ENCODE measurements at places on chromosomes 2 and 18.
A peak's percentile ranks its signal among the peaks of the same experiment; 100 is the strongest.

- DNase-seq = no peak
Measured at GRCh38 chr18:11165952-11166351, 16.6 kb upstream of the PIEZO2 start.

DNA sequence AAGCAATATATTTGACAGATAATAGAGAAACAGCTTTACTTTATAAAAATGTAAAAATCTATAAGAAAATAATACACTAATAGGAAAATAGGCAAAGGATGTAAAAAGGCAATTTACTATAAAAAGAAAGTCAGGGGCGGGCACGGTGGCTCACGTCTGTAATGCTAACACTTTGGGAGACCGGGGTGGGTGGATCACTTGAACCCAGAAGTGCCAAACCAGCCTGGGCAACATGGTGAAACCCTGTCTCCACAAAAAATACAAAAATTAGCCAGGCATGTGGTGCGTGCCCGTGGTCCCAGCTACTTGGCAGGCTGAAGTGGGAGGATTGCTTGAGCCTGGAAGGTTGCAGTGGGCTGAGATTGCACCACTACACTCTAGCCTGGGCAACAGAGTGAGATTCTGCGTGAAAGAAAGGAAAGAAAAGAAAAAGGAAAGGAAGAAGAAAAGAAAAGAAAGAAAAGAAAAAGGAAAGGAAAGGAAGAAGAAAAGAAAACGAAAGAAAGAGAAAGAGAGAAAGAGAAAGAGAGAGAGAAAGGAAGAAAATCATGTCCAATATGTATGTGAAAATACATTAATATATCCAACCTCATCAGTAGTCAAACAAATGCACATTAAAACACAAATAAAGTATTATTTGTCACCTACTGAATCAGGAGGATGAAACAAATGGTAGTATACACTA lies 65.1 kb downstream of the ADD2 start:
- DNase-seq = no peak

- DNase-seq = peak; percentile 48
Measured at GRCh38 chr2:120859814-120860578, 124.3 kb downstream of the GLI2 start.

- DNase-seq = no peak
Measured at GRCh38 chr2:23719716-23720115, 207.2 kb downstream of the ATAD2B start.

DNA sequence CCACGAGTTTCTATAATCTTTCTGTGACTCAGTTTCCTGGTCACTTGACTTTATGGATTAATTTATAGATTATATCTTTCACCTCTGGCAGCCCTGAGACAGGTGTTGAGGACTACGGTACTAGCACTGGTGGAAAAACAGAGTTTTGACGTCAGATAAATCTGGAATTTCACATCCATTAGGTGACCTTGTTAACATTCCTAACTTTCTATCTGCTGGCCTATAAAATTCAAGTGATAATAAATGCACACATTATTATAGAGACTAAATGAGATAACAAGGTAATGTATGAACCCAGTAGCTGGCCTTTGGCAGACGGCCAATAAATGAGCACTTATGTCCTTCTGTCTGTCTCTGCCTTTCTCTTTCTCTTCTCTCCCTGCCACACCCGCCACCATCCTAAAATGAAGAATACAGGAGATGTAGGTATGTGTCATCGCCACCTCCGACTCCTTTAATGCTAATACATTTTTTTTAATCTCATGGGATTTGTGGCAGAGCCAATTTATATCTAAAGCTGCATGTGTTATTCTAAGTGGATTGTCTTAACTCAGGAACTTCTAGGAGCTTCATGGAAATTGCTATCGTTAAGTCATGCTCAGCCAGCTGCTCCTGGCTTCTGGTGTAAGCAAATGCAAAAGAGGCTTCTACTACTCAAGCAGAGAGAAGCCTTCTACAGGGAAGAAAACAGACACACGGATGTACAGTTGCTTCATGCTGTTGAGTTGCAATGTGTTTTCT lies 2.3 kb downstream of the TM4SF20 start:
- DNase-seq = no peak

- DNase-seq = no peak
Measured at GRCh38 chr2:162826921-162827320, 11.6 kb downstream of the KCNH7 start.

DNA sequence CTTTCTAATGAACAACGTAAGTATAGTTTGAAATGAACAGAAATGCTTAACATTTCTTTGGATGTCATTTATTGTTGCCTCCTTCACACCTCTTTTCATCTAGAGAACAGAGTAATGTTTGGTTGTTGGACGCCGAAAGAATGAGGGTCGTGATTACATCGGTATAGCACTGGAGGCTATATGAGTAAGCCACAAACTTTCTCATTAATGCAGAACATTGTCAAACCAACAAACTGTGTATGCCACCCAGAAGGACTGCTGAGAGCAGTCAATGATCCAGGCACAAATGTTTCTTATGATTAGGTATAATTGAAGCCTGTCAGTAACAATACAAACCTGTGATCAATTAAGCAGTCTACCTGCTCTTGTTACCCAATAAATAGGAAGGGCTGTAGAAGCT lies 1494.7 kb upstream of the NXPH2 start:
- no peak for DNase-seq

- DNase-seq = no peak
Measured at GRCh38 chr18:30455741-30456140, 586.8 kb downstream of the DSC3 start.

GRCh38 chr18:51361130-51361860 lies 163.8 kb upstream of the MEX3C start:
- DNase-seq = no peak

DNA sequence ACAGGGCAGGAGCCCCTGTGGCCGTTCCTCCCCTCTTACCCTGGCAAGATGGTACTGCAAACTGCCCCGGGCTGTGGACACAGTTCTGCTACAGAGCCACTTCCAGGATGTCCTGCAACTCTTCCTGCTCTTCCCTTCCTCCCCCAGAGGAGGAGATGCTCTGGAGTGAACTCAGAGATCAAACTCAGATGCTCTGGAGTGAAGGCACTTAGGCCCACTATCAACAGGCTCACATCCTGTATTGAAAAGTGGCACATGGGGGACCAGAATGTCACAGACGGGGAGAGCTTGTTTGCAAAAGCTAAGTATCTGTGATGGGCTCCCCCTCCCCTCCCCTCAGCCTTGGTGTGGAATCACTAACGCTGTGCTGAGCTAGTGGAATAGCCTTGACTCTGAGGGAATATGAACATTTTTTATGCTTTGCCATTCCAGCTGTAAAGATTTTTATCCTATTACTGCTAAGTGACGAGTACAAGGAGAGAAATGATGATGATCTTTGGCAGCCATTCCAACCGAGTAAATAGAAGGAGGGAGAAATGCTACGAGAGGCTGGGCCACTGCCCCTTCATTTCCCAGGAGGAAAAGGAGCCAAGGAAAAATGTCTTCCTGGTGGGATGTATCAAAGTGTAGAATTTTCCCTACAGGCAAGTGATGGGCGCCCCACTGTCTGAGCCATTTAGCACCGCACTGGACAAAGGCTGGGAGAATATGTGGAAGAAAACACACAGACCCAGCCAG lies 152.6 kb downstream of the GALNT14 start:
- no peak for DNase-seq

DNA sequence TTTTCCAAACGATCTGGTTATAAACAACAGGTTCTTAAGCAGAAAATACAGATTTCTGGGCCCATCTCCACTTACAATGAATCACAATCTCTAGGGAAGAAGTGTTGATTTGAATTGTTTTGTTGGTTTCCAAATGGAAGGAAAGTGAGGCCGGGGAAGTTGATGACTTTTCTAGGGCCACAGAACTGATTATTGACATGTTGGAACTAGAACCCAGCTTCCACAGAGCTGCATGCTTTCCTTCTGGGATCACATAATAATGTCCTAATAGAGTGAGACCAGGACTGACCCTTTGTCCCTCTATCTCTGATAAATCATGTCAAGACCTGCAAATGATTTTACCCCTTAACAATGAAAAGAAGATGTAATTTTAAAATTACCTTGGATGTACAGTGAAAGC lies 332.2 kb downstream of the OSR1 start:
- DNase-seq = no peak

DNA sequence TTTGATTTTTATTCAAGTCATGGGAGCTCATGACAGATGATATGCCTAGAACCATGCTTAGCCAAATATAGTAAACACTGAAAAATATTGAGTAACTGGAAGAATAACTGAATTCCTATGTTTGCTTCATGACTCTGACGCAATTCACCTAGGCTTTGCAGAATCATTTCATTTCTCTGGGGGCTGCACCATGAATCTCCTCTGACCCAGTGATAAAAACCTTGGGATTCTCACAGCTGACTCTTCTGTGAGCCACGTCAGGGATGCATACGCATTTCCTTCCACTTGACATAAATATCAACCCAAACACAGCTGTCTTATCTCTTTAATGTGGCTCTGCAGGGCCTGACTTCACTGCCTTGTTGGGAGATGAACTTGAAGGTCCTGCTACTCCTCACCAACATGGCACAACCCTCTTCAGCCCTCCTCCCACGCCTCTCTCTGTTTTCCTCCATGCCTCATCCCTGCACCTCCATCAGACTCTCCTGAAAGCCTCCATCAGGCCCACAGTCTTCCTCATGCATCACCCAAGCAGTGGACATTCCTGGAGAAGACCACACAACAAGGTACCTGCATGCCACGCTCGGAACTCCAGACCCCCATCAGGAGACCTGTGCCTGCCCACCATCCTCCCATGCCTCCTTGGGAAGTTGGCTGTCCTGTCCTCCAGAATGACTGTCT lies 29.8 kb downstream of the COL6A3 start:
- no peak for DNase-seq

DNA sequence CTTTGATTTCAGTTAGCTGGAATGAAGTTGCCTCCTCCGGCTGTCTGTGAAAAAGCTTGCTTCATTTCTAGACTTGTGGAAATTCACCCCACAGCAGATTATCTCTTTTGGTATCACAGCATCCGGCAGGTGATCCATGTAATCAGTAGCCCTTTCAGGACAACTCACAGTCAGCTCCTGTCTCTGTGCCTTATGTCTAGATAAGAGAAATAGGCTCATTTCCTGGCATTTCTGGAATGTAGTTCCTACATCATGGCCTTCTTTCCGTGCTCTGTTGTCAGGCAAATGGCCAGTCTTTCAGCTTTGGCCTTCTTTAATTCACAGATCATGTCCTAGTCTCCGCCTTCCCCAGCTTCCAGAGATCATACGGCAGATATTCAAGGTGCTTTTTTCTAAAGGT lies 455.4 kb downstream of the NUP35 start:
- no peak for DNase-seq

DNA sequence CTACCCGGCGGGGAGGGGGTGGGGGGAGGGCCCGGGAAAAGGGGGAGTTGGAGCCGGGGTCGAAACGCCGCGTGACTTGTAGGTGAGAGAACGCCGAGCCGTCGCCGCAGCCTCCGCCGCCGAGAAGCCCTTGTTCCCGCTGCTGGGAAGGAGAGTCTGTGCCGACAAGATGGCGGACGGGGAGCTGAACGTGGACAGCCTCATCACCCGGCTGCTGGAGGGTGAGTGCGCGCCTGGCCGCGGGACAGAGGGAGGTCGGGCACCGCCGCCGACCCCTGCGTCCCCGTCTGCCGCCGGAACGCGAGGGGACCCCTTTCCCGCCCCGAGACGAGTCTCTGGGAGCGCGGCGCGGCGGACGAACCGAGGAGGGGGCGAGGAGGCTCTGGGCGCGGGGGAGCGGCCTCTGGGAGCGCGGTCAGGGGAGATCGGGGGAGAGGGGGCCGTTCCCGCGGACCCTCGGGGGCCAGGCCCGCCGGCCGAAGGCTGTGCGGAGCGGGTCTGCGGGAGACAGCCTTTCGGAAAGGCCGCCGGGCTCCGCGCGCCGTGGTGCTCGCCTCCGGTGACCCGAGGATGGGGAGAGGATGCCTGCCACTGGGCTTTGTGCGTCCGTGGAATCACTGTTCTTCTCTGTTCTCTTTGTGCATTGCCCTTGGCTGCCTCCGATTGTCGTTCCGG lies 463 bp downstream of the PPP1CB start:
- no peak for DNase-seq

DNA sequence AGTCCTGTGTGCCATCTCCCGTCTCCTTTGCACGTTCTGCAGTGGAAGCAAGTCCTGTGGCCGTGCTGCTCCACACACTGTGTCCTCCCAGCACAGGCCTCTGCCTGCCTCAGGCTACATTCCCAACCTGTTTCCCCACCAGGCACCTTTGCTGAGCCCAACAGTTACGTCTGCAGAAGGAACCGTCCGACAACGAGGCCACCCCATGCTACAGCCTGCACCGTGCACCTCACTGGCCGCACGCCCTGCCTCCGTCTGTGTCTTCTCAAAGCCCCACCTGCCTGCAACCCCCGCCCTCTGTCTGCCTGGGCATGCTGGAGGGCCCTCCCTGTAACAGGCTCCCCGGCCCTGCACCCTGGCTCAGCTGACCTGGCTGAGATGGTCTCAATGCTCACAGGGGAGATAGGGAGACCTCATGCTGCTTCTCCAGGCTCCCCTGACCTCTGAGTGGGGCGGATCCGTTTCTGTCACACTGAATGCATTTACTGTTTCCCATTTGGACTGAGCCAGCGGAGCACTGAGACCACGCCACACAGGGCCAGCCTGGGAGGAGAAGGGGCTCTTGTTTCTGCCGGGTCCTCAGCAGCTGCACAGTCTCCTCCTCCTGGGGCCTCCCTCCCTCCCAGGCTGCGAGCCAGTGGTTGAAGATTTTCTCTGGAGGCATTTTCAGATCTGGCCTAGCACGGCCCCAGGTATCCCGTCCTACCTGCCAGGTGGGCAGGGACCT lies 109.1 kb upstream of the OTOS start:
- peak; percentile 77 for DNase-seq

DNA sequence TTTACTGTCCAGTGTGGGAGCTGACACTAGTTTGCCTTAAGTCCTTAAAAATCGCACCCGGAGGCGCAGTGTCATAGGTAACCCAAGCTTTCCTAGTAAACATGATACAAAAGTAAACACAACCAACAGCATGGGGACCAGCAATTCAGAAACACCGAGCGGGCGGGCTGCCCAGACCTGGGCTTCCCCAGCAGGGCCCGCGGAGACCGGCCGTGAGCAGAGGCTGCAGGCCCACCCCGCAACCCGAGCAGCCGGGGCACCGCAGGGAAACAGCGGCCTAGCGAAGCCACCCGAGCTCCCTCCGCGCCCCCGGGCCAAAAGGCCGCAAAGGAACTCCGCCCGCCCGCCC lies 296 bp downstream of the TTC21B start:
- DNase-seq = no peak

- peak; percentile 71 for DNase-seq
Measured at GRCh38 chr2:217980591-217980990, 22.2 kb downstream of the TNS1 start.

DNA sequence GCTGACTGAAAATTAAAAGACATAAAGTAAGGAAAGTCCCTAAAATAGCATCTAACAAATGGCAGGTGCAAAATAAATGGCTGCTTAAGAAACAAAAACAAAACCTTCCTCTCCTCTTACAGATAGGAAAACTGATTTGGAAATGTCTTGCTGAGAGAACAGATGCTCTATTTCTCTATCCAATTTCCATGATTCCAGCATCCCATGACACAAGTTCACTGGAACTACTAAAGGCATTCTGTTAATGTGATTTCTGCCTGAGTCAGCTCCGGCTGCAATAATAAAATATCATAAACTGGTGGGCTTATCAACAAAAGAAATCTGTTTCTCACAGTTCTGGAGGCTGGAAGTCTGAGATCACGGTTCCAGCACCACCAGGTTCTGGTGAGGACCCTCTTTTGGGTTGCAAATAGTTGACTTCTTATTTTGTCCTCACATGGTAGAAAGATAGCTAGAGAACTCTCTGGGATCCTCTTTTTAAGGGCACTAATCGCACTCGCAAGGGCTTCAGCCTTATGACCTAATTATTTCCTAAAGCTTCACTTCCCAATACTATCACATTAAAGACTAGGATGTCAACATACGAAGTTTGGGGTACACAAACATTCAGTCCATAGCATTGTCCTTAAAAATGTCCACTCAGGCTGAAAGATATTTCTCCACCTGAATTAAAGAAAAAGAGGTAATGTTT lies 78.2 kb upstream of the GALNT3 start:
- DNase-seq = no peak

All from suprapubic skin (tissue), 4 donors.